ENCODE measurements at places on chromosomes 3 and 15.

- DNase-seq = no peak
These were observed 219.9 kb downstream of the GAP43 start for GRCh38 chr3:115843206-115843605.

GRCh38 chr3:72738752-72739530, 109.3 kb downstream of the SHQ1 start:
- DNase-seq = peak; percentile 68

DNA sequence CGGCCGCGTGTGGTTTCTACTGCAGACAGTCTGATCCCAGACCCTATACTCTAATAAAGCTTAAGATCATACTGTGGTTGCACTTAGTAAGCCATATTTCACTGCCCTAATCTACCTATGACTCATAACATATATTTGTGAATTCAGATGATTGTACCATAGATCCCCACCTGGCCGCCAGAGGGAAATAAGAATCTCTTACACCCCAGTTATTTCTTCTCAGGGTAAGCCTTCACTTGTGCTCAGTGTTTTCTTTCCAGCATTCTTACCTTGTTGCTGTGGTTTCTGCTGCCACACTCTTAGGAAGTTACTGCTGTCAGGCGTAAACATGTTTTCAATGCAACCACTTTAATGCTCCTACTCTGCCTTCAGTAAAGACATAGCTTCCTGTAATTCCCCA, 105.9 kb downstream of the B3GALNT1 start:
- DNase-seq = no peak

DNA sequence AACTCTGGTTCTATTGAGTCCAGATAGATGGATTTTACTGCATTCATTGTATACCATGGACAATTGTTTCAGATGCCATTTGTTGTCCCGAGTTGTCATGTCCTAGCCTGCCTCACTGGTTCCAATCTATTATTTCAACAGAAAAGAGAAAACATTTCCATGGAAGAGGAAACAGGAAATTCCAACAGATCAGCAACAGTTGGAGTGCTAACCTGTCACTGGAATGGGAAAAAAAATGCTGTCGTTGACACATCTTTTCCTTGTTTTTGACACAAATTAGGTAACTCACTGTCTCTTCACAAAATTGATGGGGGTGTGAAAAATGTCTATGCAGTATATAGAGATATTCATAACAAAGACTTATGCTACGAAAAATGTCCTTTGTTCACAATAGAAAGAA, 432.0 kb upstream of the TBL1XR1 start:
- no peak for DNase-seq

DNA sequence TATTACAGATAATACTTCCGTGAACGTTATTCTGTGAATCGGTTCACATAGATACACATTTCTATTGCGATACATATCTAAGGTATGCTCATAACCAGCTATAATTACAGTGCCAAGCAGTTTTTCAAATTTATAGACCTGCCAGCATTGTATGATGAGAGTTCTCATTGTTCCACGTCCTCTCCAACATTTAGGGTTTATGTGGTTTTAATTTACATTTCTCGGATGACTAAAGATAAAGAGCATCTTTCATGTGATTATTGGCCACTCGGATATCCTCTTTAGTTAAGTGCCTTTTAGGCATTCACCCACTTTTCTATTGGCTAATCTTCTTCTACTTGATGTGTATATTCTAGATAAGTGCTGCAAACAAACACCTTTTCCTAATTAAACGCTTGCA, 134.7 kb upstream of the CCDC54 start:
- DNase-seq = no peak

DNA sequence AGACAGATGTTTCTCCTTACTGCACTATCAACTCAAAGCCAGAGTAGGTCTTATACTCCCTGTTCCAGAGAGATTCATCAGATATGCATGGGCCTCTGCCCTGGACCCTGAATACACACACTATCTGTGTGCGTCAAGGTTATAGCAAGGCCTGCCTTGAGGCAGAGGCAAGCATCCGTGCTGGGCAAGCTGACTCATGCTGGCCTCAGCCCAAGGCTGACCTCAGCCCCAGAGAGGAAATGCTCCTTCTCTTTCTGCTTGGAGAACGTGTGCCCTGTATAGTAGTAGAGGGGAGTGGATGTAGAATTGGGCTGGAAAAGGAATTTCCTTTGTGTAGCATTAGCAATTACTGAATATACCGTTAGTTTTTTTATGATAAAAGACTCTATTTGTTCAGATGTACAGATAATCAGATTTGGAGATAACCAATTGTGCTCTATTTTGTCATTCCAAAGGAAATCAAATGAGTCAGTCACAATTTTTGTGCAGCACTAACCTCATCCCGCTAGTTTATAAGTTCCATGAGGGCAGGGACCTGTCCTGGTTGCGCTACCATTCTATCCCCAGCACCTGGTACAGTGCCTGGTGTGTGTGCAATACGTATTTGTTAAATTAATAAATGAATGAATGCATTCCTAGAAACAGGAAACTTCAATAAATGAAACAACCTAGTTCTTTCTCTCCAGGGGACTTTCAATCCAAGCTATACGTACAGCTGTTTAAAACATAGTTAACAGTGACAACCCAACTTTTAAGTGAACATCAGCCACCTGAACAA, 13.3 kb upstream of the PAQR9 start:
- no peak for DNase-seq

GRCh38 chr3:20083953-20084352, 43.7 kb downstream of the KAT2B start:
- DNase-seq = no peak

DNA sequence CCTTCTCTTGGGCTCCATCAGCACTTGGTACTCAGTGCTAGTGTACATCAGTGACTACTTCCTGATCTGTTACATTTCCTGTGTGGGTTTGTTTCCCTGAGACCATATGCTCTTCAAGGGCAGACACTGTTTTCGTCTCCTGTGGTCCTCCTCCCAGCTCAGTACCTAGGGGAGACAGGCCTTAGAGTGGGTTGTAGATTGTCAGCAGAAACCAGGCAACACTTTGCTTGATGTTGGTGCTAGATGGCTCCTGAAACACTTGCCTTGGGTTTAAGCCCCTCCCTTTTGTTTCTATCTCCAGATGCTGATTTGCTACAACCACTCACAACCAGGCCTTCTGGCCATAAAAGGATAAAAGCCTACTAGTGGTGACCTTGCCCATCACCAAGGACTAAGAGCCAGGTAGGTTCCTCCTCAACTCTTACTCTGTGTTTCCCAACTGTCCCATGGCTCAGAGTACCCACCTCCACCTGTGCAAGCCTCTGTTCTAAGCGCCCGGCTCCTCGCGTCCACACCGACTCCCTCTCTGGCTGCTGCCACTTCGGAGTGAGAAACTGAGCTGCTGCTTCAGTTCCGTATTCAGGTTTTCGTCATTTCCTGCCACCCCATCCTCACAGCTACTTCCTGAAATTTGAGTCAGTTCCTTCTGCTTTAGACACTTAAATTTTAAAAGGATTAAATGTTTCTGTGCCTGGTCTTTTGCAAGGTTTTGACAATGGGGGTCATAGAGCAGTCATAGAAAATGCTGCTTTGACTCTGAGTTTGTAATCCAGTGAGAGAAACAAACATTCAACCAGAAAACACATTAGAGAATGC, at the start of gene HCLS1:
HCLS1 (minus strand) TSS at position 548 of the 816 bp plus-strand sequence. CDS start 2,556 bp downstream, outside the sequence.
- no peak for DNase-seq

DNA sequence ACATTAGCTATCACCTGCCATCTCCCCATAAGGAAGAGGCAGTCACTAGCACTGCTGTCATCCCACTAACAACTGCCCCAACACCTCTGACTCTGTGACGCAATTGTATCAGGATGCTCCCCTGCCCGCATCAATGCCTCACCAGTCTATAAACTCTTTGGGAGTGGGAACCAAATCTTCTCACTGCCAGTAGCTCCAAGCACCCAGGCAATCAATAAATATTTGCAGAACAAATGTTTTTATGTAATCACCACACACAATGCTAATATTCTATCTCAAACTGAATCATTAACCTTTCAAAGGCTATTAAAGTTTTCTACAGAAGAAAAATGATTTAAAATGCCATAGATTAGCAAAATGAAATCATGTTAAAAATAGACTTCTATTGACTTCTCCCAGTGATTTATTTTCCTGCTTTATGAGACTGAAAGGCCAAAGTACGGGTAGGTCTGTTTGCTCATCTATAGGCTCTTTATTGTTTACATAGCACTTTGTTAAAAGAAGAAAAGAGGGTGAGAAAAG, 131.3 kb downstream of the PLD1 start:
- no peak for DNase-seq

DNA sequence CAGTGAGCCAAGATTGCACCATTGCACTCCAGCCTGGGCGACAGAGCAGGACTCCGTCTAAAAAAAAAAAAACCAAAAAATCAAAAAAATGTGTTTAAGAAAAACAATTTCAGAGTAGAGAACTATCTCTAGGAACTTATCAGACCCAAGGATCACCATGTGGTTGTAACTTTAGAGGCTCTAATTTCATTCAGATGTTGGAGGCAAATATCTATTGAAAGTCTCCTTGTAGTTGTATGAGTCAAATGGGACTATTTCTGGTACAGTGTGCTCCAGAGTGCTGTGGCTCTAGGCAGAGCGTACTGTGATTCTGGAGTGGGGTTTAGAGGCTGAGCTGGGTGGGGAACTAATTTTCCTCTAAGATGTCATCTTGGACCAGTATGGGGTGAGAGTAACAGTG, 398.7 kb downstream of the SHQ1 start:
- no peak for DNase-seq

DNA sequence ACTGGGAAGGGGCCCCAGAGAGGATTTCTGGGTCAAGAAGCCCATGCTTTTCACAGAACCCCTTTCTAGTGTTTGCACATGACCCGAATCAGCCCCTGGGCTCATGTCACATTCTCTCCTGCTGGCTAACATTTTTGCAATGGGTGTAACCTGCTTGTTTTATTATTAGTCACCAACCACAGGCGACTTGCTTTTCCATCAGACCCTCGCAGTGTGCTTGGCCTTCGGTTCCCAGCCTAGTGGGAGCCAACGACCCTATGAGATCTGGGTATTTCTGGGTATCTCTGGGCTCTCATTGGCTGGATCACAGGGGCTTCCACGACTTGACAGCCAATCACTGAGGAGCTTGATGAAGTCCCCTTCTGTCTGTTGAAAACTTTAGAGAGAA, 11.0 kb upstream of the FBLN2 start:
- no peak for DNase-seq

DNA sequence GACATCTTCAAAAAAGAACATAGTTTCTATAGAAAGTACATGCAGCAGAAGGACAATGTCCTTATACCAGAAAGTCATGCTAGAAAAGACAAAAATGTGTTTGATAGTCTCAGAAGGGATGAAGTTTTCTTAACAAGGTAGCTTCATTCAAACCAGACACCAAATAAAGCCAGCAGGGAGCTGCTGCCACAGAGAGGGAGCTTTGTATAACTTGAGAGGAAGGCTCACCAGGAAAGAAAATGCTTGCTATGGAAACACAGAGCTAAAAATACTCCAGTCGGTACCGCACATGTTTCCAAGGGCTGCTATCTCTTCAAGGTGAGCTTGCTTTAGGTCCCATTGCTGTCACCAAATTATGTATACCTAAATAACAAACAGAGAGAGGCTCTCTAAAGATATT, 1074.8 kb upstream of the ALCAM start:
- DNase-seq = no peak

- DNase-seq = peak; percentile 56
These were observed 245.2 kb upstream of the ARPP21 start for GRCh38 chr3:35393901-35394799.

DNA sequence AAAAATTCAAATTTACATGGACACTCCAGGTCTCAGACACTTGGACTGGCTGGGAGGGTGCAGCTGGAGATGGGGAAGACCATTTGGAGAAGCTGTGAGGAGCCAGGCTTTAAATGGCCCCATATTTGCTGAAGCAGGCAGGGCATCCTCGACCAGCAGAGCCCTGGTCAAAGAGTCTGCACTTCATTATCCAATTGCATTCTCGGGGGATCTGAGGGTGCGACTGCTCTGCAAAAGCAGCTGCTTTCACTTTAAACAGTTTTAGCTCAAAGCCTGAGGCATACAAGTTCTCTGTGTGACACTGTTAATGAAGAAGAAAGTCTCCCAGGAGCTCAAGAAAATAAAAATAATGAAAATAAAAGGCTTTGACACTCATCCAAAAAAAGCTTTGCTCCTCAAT, 98.0 kb upstream of the SLC25A36 start:
- no peak for DNase-seq

- no peak for DNase-seq
These were observed 33.0 kb downstream of the FAM98B start for GRCh38 chr15:38486936-38487335.

- no peak for DNase-seq
These were observed 60.0 kb upstream of the CHD2 start for GRCh38 chr15:92840149-92840548.

GRCh38 chr3:194274424-194275085, 76.6 kb downstream of the CPN2 start:
- peak; percentile 42 for DNase-seq

- DNase-seq = no peak
These were observed 44.5 kb downstream of the KY start for GRCh38 chr3:134606033-134607025.

GRCh38 chr15:67095912-67096311, 30.5 kb downstream of the SMAD3 start:
- no peak for DNase-seq

DNA sequence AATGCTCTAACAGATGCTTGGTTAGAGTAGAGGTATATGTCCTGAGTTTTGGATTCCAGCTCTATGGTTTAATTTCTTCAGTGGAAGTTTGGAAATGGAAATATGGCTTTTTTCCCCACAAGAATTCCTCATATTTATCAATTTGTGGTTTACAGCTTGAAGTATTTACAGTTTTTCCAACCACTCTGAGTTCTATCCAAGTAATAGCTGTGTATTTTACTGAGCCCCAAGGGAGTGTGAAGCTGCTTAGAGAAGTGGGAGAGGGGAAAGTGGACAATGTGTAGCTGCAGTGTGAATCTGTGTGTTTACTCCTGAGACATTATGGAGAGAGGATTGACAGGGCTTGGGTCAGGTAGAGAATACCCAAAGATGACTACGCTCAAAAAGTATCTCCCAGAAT, 54.5 kb downstream of the NEK11 start:
- no peak for DNase-seq

DNA sequence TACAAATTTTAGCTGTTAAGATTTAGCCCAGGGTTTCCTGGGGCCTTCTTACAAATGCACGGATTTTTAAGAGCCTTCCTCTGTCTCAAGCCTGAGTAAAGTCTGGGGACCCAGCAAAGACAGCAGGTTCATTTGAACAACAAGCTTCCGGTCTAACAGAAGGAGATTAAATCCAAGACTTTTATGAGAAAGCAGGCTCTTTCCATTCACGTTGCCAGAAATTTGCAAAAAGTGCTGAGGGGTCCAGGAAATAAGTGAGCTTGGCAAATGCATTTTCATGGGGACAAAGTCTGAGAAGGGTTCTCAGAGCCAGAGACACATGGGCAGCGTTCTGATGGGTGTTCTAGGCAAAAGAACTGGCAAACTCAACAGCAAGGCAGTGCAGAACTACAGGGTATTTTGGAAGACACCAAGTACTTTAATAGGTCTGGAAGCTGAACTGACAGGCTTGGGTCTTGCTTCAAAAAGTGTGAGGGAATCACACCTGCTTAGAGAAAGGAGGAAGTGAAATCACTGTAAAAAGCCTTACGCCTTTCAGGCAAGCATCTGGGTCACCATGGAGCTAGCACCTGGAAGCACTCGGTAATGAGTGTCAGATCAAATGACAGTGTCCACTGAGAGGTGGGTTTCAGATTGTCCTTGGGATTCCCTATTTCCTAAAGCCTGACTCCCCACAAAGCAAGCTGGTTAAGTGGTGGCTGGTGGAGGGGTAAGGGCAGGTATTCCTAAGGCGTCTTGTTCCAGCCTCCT, 115.8 kb upstream of the ARHGEF3 start:
- no peak for DNase-seq

All from right forelimb (tissue), 1 donor.